H9 (cell line): ENCODE measurements at places on chromosomes 6 and 20. TPM values are rescaled to one million over a fixed set of nuclear protein-coding genes. Genes with fewer than 3 reads are reported as not detected.
A peak's percentile ranks its signal among the peaks of the same experiment; 100 is the strongest.

Gene CD83
- total RNA-seq: 6.5 and 7.0 TPM in 2 replicates

DNA sequence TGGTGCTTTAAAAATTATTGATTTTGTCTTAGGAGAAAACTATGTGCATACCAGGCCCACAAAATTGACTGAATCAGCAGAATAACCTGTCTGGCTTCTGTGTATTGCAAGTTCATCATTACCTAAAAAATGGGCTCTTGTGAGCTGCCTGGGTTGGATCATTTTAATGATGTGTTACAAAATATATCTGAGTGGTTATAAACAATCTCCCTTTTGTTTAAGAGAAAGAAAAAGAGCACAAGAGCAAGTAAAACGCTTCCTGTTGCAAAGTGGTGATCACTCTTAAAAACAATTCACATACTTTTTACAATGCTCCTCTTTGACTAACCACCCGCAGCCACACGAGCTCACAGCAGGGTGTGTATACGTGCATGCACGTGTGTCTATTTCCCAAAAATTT lies 335.1 kb downstream of the HDGFL1 start:
- H3K4me1 ChIP-seq: peaks cover 3% of the 10 kb centered on the region; the same call in 1 of the 2 replicates
- H3K27me3 ChIP-seq: no peaks in the 10 kb centered on the region
- H3K27ac ChIP-seq: no peak overlapping the region
- no peak overlapping the region for H3K4me3 ChIP-seq
- no peaks in the 10 kb centered on the region; the same call in 1 of the 2 replicates for H3K36me3 ChIP-seq

GRCh38 chr20:58552366-58552934 lies 37.3 kb upstream of the APCDD1L start:
- no peaks in the 10 kb centered on the region for H3K36me3 ChIP-seq
- no peaks in the 10 kb centered on the region for H3K4me1 ChIP-seq
- no peaks in the 10 kb centered on the region for H3K27me3 ChIP-seq
- DNase-seq: peak; percentile 15

DNA sequence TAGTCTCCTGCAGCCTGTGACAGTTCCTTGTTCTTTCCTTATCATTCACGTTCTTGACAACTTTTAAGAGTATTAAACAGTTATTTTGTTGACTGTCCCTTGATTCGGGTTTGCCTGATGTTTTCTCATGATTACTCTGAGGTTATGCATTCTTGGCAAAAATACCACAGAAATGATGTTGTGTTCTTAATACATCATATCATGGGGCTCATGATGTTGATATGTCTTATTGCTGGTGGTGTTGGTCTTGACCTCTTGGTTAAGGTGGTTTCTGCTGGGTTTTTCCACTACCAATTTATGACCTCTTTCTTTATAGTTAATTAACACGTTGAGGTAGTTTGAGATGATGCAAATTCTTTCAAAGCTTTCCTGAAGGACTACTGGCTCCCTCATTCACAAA lies 59.1 kb downstream of the ZHX3 start:
- no peak overlapping the region for H3K27ac ChIP-seq
- H3K36me3 ChIP-seq: no peaks in the 10 kb centered on the region
- H3K4me1 ChIP-seq: no peaks in the 10 kb centered on the region
